NCI-H774 (cell line): ENCODE measurements at places on chromosomes 5 and 9.

DNA sequence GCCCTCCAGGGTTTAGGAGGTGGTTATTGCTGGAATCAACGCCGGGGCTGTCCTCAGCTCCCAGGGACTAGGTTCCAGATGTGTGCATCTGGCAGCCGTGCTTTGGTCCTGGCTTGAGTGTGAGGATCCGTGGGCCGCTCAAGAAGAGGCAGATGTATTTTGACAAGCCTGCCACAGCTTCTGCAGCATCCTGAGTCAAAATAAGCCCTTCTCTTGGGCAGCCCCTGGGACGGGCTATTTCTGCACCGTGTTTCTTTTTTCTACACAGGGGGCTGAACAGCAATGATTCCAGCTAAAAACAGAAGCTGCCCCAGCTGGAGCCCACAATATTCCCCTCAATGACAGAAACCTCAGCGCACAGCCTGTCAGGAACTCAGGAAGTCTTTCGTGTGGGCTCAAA lies 19.7 kb upstream of the CPLX2 start:
- DNase-seq, result no peak

GRCh38 chr5:132193165-132193694 lies 34.4 kb downstream of the P4HA2 start:
- DNase-seq, result no peak

- DNase-seq, result no peak
Observed at GRCh38 chr5:30413540-30413939, 779.9 kb upstream of the CDH6 start.

GRCh38 chr9:121568343-121569265 lies 69.0 kb upstream of the GGTA1 start:
- no peak for DNase-seq

DNA sequence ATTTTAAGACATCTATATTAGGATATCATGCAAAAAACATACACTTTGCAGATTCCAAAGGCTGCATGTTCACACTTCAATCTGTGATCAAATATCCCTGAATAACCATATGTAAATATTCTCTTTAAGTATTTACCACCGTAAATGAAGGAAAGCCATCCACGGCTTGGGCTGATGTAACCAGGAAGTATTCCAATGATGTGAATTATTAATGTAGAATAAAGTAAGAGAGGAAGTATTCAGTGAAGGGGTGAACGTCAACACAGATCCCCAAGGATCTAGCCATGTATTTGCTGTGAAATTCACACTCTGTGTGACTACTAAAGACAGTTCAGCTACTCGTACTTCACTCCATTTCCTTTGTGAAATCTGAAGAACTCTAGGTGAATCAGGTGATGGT lies 75.2 kb downstream of the CDH6 start:
- DNase-seq, result no peak

GRCh38 chr5:153625826-153626354 lies 135.4 kb downstream of the GRIA1 start:
- DNase-seq, result no peak

DNA sequence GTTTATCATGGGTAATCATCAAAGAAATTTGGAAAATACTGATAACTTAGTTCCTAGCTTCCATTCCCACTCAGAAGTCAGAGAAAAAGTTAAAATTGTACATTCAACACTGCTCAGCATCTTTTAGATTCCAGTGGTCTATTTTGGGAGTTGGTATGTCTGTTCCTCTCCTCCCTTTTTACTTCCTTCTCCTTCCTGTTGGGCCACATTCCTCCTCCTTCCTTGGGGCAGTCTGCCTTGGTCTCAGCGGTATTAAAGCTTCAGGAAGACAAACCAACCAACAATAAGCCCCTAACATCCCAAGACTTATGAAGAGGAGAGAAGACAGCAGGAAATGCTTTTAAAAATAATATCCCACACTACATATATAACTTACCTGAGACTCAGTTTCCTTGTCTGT lies 49.9 kb upstream of the SSBP2 start:
- no peak for DNase-seq

- DNase-seq, result no peak
Observed at GRCh38 chr9:115604831-115605483, 487.0 kb upstream of the TNC start.

GRCh38 chr9:128180001-128180400 lies 11.4 kb downstream of the CIZ1 start:
- DNase-seq, result no peak

DNA sequence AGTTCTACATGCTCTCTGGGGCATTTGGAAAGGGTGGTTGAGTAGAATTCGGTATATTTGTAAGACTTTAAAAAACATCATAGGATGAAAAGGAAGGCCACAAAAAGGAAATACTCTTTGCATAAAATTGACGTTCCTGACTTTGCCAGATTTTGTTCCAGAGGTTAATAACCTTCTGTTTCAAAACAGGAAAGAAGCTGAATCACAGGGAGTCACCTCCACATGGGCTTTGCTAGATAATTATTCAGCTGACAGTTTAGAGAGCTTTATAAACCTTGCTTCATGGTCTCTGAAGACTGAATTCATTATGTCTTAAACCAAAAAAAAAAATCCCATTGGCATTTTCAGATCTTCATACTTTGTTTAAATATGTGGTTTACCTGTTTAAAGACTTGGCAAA lies 203.7 kb downstream of the SEMA6A start:
- no peak for DNase-seq

DNA sequence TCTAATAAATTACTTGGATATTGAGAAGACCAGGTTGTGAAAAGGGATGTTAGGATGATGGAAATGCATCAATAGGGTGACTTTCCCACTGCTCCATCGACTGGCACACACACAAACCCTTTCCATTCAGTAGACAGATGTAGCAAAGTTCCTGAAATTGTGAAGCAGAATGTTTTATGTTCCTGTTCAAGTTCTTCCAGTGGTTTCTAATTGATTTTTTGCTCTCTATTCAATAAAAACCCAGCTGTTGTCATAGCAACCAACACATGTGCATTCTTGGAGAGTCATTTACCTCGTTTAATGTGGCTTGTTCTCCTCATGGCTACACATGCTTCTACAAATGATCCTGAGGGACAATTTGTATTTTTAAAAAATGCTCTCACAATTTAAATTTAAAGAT lies 244.6 kb downstream of the RAB3C start:
- no peak for DNase-seq

DNA sequence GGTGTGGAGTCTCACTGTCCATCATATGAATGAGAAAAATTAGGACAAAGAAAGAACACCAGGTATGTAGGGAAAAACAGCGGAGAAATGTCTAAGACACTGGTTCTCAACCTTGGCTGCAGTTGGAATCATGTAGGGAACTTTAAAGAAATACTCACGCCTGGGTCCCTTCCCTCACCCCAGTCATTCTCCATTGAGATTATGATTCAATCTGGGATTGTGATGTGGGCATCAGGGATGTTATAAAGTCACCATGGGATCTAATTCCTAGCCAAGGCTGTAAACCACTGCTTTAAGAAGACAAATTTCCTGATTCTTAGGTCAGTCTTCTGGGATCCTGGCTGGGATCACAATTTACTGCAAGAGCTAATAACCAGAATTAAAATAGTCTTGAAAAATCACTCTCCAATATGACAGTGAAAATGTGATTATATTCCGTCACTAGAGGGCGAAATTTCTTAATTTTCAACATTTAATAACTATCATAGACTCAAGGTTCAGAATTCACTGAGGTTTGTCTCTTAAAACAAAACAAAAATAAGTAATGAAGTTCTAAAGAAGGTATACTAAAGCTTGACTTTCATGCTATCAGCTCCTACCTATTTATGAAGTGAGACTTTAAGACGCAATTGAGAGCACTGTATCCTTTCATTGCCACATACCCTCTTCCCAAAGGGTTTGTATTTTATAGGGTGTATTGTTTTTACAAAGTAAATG lies 60.5 kb downstream of the GLDC start:
- no peak for DNase-seq

DNA sequence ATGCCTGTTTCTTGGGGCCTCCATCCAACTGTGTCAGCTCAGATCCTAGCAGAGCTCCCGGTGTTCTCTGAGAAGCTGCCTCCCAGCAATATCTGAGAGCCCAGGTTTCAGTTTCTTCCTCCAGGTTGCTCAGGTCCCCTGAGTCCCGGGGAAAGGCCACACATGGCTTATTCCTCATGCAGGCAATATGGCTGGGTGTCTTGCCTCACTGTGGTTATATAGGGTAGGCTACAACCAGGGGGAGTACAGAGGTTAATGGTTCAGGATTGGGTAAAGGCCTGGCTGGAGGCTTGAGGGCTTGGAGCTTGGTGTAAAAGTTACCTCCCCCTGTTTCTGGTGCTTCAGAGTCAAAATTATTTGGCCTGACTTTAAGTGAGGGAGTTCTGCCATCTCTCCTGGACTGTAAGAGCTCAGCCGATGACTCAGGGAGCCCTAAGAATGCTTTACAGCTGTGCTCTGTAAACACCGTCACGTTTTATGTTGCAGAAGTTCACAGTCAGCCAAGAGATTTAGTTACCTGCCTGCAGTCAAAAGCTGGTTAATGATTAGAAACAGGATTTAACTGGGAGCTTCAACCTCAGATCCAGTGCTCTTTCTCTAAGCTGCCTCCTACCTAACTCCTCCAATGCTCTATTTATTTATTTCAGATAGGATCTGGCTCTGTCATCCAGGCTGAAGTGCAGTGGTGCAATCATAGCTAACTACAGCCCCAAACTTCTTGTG lies 24.3 kb upstream of the UBAP2 start:
- DNase-seq, result no peak

DNA sequence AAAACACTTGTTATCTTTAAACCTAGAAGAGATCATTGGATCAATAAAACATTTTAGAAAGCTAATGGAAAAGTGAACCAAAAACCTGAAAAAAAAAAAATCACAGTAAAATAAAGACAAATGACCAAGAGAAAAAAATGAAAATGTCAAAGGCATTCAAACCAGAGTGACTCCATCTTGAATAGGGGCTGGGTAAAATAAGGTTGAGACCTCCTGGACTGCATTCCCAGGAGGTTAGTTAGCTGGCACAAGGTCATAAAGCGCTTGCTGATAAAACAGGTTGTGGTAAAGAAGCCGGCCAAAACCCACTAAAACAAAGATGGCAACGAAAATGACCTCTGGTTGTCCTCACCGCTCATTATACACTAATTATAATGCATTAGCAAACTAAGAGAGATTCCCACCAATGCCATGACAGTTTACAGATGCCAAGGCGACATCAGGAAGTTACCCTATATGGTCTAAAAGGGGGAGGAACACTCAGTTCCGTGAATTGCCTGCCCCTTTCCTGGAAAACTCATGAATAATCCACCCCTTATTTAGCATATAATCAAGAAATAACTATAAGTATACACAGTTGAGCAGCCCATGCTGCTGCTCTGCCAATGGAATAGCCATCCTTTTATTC lies 116.7 kb upstream of the NEK6 start:
- DNase-seq, result no peak

- no peak for DNase-seq
Observed at GRCh38 chr9:21682381-21682780, 120.1 kb upstream of the MTAP start.

DNA sequence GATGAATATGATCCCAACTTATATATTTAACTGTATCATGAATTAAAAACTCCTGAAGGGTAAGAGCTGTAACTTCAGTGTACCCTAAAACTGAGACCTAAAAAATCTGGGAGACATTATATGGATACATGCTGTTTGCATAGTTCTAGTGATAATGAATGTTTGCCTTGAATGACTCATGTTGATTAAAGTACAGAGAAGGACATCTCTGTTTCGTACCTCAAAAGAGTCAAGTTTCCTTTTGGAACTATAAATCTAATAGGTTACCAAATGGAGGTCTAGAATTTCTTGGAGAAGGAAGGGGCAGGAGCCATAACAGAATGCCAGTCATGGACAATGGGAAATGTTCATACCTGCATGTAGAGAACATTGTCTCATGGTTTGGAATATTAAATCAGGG lies 168.1 kb downstream of the SNCAIP start:
- DNase-seq, result no peak

- no peak for DNase-seq
Observed at GRCh38 chr5:68432682-68433081, 217.1 kb downstream of the PIK3R1 start.

DNA sequence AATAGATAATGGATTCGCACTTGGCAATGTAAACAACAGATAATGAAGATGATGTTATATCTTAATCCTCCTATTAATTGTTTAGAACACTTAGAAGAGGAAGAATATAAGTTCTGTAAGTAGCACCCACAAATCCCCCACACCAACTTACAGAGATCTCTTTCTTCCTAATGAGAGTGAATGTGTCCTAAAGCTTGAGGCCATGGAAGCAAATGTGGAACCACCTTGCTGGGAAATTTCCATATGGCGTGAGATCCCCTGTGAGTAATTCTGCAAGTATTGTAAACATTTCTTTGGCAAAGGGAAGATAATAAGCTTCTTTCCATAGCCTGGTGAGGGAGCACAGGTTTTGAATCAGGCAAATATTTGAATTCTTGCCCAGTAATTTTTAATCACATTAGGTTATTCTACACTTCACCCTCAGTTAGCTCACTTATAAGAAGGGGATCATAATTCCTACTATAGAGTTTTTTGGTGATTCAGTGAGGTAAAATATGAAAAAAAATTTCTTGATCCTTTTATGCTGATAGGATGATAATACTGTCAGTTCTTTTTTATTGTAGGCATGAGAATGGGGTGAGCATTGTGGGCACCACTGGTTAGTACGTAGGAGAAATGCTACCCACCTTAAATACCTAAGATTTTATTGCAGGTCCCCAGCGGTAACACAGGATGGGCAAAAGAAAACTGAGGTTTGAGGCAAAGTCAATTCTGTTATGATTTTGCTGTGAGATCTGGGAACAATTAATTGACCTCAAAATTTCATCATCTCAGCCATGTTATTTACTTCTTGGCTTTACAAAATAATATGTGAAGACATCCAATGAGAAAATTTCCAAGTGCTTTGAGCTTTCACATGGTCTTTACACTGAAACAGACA lies 574.8 kb downstream of the PSAT1 start:
- no peak for DNase-seq

- DNase-seq, result no peak
Observed at GRCh38 chr5:43137326-43137725, 16.6 kb downstream of the ZNF131 start.

DNA sequence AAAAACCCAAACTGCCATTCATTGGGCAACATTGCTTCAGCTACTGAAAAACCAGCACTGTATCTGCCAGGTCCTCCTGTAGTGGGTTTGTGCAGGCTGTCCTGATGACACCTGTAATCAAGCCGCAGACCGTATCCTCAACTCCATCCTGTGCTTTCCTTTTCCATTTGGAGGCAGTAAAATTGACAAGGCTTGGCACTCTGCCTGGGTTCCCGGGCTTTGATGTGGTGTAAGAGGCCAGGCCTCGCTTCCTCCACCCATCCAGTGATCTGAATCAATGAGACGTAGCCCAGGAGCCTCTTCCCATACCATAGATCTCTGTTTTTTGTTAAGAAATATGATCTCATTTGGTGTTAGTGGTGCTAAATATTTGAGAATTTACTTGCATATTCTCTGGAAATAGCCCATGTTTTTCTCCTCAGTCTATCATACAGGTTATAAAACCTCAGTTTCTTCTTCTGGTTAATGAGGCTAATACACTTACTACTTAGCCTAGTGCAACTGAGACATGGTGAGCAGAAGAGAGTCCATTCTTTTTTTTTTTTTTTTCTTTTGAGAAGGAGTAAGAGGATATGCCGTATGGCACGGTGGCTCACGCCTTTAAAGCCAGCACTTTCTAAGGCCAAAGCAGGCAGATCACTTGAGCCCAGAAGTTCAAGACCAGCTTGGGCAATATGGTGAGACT lies 34.8 kb downstream of the LSM11 start:
- no peak for DNase-seq

GRCh38 chr9:122348288-122348777 lies 22.5 kb upstream of the PTGS1 start:
- DNase-seq, result no peak

- no peak for DNase-seq
Observed at GRCh38 chr5:95439801-95440493, 48.8 kb downstream of the FAM81B start.
